ENCODE measurements at places on chromosomes 11 and 22. TPM values are rescaled to one million over a fixed set of nuclear protein-coding genes. Genes with fewer than 3 reads are reported as not detected.

DNA sequence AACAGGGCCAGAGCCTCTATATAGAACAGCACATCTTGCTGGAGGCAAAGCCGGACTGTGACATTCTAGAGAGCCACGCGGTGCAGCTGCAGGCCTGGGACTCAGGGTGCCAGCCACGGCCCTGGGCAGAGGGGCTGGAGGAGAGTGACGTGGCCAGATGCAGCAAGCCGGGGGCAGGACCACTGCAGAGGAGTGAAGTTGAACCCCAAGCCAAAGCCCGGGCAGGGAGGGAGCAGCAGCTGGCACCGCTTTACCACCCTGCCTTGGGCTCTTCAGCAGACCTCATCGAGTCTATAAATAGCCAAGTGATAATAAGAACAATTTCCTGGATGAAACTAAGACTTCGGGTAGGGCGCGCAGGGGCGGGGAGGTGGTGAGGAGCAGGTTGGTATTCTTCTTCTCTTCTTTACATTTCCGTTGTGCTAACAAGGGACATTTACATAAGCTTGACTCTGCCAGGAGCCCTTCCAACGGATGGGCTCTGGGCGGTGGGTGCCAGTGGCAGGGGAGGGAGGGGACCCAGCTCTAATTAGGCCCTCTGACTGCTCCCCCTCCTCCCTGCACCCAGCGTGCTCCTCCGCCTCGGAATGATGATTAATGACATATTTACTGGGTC, 110.2 kb downstream of the ST3GAL4 start:
- DNase-seq: no peak

DNA sequence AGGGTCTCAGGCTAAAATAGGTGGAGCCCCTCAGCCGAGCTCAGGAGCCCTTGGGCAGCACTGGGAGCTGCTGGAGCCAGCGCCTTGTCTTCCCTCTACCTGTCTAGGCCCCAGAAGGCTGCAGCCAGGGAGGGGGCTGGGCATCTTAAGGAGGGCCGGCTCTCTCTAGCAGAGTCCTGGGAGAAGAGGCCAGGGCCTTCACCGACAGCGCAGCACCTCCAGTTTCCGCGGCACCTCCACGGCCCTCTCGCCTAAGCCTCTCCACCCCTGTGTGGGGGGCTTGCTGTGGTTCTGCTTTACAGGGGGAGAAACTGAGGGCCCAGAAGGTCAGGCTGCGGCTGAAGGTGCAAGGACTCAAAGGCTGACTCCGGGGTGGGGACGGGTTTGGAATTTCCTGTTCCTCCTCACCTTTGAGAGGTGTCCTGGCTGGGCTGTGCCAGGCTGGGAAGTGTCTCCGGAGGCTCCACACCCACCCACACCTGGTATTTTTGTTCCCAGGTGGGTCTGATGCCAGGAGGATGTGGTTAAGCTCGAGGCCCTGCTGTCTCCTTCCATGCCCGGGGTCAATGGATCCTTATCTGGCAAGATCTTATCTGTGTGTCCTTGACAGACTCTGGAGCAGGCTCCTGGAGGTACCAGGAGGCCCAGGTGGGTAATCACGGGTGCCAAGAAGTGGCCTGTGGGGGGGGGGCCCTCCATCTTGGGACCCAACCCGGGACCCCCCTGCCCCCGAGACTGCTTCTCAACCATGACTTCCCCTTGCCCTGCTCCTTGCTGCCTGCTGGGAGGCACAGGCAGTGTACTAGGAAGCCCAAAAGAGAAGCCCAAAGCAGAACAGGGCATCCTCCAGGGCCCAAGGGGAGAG, 95.3 kb upstream of the FGF3 start:
- DNase-seq: no peak

- DNase-seq: no peak
These were observed 58.7 kb downstream of the FDX1 start for GRCh38 chr11:110488446-110488845.

DNA sequence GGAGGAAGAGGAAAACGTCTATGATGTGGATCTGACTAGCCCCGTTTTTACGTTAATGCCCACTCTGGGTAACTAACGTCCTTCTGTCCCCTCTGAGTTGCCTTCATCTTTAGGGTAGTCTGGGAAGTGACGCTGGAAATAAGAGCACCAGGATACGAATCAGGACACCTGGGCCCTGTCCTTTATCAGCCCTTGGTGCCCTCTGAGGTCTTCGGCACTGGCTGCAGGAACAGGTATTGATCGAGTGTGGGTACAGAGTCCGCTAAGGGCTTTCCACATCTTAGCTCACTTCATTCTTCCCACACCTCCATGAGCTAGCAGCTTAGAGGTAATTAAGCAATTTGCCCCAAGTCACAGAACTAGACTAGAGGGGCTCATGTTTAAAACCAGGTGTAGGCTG, 223.8 kb downstream of the DBX1 start:
- no peak for DNase-seq

- DNase-seq: no peak
These were observed 23.7 kb downstream of the RSPH14 start for GRCh38 chr22:23117891-23118646.

DNA sequence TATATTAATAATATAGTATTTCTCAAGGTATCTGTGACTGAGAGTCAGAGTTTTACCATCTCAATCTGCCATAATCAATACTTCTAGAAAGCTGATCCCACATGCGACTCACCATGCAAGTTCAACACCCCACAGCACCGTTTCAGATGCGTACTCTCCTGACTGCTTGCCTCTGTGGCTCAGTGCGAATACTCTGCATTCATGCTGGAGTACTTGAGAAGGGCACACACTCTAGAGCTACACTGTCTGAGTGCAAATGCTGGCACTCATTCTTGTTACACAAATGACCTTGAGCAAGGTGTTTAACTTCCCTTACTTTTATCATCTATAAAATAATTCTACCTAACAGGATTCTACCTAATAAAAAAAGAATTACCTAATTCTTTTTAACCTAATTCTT, 12.5 kb downstream of the SNU13 start:
- no peak for DNase-seq

DNA sequence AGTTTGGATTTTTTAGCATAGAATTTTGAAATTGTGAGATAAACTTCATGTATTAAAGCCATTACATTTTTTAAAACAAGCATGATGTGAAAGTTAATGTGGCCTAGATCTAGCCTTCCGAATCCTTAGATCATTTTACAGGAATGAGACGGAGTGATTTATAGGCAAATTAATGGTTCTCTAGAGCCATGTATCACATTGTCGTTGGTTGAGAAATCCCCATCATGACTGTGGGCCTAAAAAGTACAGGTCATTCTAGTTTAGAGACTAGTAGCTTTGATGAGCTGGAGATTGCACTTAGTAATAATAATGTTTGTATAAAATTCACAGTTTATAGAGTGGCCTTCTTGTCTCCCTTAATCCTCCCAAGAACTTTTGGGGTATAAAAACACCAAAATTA, 7.1 kb downstream of the EWSR1 start:
- DNase-seq: no peak

DNA sequence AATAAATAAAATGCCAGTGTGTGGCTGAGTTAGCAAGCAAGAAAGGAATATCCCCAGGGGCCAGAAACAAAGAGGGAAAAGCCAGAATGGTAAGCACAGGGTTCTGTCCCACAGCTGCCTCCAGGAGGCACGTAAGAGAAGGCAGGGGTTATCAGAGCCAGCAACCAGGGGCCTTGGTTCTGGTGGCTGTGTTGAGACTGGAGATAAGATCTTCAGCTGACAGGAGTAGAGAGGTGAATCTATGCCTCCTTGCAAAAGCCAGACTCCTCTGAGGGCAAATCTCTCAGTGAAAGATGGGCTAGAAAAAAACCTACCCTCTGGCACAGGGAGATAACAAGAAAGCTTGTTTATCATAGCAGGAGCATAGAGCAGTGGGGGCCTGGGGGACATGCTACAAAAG, 29.8 kb upstream of the NFAM1 start:
- no peak for DNase-seq

GRCh38 chr11:35158701-35159510, 19.9 kb downstream of the CD44 start:
- DNase-seq: no peak

DNA sequence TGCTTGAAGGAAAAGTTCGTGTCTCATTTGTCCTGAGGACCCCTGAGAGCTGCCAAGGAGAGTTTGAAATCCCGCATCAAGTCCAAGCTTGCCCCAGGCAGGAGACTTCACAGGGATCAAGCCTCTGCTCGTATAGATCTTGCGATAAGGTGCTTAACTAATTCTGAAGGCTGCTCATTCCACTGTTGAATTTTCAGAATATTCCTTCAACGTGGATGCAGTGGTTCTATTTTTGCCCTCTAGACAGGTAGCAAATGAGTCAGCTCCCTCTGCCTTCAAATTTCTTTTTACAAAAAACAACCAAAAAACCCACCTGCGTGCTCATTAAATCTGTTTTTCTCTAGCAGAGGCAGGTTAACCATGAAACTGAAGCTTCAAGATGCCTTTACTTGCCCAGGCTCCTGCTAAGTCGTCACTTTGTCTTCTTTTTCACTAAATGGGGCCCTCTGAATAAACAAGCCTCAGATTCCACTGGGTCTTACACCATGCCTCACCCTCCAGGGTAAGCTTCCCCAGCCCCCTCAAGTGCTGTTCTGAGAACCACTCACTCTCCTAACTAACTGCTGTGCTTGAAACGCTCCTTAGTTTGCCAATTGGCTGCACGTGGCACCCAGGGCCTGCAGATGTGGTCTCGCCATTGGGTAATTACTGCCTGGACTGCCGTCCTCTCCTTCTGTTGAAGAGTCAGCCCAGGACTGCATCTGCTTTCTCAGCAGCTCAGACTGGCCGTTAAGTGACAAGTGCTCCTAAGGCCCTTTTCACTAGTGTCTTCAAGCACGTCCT, 105.0 kb downstream of the TRPC6 start:
- DNase-seq: no peak

- no peak for DNase-seq
These were observed 10.7 kb downstream of the RAG1 start for GRCh38 chr11:36578458-36578857.

DNA sequence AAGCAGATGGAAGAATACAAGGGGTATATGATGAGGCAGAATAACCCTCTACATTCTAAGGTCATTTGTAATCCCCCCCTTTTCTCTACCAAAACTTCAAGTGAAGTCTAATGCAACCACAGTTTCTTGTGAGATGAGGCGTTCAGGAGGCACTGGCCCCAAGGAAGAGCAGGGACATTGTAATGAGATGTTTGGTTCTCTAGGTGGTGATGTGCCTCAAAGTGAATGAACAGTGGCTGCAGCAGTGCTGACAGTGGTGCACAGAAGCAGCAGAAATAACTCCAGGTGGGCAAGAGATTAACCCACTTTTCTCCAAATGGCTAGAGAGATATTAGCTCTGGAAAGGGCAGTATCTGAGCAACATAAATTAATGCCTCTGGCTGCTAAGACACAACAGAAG, 33.8 kb downstream of the PDGFD start:
- no peak for DNase-seq

DNA sequence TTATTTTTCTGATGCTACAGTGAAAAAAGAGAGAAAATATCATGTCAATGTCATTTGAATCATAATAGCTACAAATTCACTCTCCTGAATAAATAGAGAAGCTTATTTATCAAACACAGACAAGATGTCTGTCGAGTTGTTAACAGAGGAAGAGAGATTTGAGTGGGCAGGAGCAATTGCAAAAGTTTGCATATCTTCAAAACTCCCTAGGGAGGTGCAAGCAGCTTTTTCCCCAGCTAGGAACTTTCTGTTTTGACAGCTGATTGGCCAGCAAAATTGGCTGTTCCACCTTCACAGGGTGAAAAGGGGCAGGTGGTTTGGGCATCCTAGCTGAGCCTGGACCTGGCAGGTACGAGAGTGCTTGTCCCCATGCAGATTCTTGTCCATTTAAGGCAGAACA, 98.2 kb downstream of the NTM start:
- no peak for DNase-seq

GRCh38 chr22:29079218-29079901, 6.5 kb downstream of the KREMEN1 start:
- DNase-seq: peak; percentile 11

DNA sequence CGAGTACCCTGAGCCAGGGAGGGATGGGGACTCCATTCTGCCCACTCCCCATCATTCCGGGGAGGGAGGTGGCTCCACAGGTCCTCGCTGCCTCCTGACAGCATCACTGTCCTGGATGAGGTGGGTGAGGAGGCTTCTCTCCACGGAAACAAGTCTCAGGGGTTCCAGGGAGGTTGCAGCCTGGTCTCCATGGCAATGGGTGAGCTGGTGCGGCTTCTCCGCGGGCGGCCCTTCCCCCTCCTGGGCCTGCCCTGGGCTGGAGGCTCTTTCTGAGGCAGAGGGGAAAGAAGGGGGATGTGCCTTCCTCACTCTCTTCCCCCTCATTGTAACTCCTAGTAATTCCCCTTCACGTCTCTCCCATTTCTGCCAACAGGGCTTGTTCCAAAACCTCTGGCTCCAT, 37.1 kb upstream of the PARVG start:
- no peak for DNase-seq

- DNase-seq: no peak
These were observed 123.1 kb downstream of the BRD1 start for GRCh38 chr22:49704345-49705215.

DNA sequence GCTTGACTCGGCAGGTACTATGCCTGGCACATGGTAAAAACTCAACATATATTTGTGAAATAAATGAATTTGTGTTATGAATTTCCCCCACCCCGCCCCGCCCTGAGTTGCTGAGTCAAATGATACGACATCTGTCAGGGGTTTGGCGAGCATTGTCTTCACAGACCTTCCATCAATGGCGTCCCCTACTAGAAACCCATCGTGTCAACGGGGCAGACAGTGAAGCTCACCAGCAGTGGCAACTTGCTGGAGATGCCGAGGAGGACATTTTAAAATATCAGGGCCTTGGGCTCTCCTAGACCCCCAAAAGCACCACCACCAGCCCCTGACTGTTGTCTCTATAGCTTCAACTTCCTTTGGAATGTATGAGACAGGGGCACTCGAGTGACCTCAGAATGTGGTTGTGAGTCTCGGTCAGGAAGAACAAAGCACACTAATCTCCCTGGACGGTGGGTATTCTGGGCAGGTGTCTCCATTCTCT, 761 bp upstream of the NXF1 start:
- DNase-seq: no peak

DNA sequence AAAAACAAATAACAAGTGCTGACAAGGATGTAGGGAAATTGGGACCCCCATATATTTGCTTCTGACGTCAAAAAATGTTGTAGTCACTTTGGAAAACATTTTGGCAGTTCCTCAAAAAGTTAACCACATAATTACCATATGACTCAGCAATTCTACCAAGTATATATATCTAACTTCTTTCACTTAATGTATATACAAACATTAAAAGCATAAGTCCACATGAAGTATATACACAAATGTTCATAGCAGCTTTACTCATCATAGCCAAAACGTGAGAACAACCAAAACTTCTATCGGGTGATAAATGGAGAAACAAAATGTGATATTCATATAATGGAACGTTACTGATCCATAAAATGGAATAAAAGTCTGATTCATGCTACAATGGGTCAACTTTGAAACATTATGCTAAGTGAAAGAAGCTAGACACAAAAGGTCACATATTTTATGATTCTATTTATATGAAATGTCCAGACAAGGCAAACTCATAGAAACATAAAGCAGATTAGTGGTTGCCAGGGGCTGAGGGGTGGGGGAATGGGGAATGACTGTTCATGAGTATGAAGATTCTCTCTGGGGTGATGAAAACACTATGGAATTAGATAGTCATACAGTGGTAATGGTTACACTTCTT, 48.7 kb upstream of the TEAD1 start:
- peak; percentile 45 for DNase-seq

- no peak for DNase-seq
These were observed 68.1 kb upstream of the LMO2 start for GRCh38 chr11:33959855-33960400.

- no peak for DNase-seq
These were observed 290.2 kb downstream of the SWAP70 start for GRCh38 chr11:9953994-9954626.

The TMEM225 gene
- total RNA-seq: not detected

The SOX6 gene
- total RNA-seq: 6.4 TPM

The PAMR1 gene
- total RNA-seq: 0.06 TPM

The PNPLA5 gene
- total RNA-seq: not detected

The LARGE2 gene
- not detected for total RNA-seq

All from H4 (cell line).